ENCODE measurements at places on chromosomes 11 and 22. TPM values are rescaled to one million over a fixed set of nuclear protein-coding genes. Genes with fewer than 3 reads are reported as not detected.
A peak's percentile ranks its signal among the peaks of the same experiment; 100 is the strongest.

DNA sequence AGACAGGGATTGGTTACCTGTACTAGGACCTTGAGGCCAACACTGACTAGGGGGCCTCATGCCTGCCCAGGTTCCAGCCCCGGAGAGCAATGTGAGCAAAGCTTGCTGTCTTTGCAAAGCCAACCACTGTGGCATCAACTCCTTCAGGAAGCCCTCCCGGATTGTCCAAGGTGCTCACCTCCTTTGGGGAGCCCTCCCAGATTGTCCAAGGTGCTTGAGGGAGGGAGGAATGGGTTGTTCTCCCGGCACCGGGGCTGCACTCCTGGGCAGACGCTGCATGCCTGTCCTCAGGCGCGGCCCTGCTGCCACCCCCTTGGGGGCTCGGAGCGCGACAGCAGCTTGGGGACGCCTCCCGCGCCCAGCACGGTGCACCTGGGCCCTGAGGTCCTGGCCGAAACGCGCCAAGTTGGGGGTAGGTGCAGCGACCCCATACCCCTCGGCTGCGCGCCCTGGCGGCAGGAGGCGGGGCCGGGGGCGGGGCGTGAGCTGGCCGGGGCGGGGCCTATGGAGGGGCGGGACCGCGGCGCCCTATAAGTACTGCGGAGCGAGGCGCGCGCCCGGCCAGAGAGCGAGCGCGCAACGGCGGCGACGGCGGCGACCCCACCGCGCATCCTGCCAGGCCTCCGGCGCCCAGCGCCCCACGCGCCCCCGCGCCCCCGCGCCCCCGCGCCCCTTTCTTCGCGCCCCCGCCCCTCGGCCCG, at the start of gene CD81:
Gene CD81, plus strand, starts transcription at position 560 of the 701 bp plus-strand sequence. CDS start 240 bp downstream, outside the sequence.
- peak; percentile 79 for DNase-seq

DNA sequence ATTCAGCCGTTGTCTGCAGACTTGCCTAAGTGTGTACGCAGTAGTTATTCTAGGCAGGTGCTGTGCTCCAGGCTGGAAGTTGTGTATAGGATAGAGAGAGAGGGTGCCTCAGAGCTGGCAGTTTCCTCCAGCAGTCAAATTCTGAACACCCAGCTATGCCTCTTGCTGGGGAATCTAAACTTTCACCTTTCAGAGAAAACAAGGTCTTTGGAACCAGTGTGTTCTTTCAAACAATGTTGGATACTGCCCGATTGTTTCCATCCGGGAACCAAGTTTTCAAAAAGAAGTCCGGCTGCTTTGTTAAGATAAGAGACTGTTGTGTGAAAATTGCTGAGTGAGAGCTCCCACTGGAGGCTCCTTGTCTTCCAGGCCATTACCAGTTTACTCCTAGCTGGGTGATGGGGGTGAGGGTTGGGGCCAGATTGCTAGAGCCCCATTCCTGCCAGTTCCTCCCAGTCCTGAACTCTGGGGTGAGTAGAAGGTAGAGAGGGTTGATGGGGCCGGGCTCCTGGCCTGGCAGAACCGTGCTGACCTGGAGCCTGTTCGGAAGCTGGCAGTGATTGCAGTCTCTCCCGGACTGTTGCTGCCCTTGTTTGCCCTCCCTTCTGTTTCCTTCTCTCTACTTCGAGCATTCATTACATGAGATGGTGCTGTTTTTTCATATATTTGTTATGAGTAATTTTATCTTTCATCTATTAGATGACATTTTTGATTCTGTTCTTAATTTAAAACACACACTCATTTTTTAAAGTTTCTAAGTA, 150.2 kb downstream of the TEAD1 start:
- no peak for DNase-seq

DNA sequence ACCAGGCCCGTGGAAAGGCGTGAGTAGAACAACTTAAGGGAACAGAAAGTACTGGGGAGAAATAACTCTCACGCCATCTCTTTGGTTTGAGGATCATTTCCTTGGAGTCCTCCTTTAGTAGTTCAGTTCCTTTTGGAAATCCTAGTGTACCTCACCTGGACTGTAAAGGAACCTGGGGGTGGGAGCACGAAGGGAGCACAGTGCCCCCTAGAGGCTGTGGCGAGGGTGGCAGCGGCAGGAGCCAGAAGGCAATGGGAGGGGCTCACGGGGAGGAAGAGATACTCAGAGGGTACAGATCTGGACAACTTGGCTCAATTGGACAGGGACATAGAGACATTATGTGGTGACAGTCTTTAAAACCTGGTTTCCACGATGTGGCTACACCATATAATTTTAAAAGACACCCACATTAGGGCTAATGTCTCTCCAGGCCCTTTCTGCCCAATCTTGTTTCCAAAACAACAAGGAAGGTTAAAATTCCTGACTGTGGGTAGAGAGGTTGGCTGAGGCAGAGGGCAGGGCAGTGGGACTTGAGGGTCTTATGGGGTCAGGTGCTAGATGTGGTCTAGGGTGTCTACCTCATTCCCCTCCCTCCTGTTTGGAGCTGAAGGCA, 87.0 kb downstream of the CSNK2A3 start:
- peak; percentile 69 for DNase-seq

DNA sequence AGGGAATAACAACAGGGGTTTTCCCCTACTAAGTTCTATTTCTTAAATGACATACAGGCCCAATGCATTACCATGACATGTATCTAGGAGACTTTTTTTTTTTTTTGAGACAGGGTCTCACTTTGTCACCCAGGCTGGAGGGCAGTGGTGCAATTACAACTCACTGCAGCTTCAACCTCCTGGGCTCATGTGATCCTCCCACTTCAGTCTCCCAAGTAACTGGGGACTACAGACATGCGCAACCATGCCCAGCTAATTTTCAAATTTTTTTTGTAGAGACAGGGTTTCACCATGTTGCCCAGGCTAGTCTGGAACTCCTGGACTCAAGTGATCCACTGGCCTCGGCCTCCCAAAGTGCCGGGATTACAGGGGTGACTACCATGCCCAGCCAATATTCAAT, 7.5 kb downstream of the CPSF7 start:
- DNase-seq: no peak

OR4A16 gene
- total RNA-seq: not detected

RAG2 gene
- total RNA-seq: 0.15 TPM

DNA sequence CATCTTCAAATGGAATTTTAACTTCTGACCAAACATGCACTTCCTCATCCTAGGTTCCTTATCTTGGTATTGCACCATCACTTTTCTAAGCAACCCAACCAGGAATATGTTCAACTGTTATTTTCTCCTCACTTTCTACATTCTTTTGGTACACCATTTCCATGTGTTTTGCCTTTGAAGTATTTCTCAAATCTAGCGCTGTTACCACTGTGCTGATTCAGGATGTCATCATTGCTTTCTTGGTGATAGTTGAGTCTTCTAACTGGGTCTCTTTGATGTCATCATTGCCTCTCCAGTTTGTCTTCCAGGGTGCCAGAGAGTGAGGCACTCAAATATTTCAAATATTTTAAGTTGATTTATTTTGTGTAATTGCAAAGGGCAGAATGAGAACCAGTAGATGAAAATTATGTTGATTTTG, 47.5 kb downstream of the HORMAD2 start:
- DNase-seq: no peak

DNA sequence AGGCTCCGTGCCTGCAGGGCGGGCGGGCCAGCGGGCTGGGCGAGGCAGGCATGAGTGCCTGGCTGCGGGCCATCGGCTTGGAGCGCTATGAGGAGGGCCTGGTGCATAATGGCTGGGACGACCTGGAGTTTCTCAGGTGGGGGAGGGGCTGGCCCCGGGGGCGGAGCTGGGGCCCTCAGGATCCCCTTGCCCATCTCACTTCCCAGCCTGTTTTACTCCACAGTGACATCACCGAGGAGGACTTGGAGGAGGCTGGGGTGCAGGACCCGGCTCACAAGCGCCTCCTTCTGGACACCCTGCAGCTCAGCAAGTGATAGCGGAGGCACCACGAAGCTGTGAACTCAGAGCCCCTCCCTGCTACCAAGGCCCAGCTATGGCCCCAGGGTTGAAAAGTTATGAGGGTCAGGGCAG, 5.9 kb downstream of the PHOX2A start:
- peak; percentile 90 for DNase-seq

GRCh38 chr11:58900479-58901420, 38.5 kb upstream of the GLYATL1 start:
- peak; percentile 93 for DNase-seq

OR52E8 gene
- not detected for total RNA-seq

DNA sequence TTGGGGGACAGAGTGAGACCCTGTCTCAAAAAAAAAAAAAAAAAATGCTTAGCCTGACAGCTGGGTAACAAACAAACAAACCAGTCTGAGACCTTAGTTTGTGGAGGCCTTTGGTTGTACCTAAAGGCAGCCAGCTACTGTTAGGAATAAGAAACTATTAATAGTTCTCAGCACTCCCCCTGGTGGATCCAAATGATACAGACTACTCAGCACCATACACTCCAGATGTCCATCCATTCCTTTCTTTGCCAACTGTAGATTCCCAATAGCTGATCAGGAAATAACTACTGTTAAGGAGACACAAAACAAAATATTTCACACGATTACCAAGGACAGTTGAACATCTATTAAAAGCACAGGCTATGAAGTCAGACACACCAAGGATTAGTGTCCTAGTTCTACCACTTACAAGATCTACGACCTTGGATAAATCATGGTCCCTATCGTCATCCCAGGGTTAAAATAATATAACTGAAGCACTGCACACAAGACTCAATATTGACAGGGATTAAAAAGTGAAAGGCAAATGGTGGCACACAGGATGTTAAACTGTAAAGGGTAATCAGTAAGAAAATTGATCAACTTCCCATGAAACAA, 17.2 kb downstream of the CLDN25 start:
- DNase-seq: peak; percentile 71

GRCh38 chr11:10499452-10499851, 41.5 kb downstream of the RNF141 start:
- DNase-seq: no peak

SCGB1C1 gene
- total RNA-seq: not detected

CSNK2A3 gene
- total RNA-seq: 1.7 TPM

OR52E4 gene
- not detected for total RNA-seq

GRCh38 chr11:1087279-1087960, 12.7 kb downstream of the MUC2 start:
- DNase-seq: no peak

AIFM3 gene
- total RNA-seq: 4.3 TPM

DNA sequence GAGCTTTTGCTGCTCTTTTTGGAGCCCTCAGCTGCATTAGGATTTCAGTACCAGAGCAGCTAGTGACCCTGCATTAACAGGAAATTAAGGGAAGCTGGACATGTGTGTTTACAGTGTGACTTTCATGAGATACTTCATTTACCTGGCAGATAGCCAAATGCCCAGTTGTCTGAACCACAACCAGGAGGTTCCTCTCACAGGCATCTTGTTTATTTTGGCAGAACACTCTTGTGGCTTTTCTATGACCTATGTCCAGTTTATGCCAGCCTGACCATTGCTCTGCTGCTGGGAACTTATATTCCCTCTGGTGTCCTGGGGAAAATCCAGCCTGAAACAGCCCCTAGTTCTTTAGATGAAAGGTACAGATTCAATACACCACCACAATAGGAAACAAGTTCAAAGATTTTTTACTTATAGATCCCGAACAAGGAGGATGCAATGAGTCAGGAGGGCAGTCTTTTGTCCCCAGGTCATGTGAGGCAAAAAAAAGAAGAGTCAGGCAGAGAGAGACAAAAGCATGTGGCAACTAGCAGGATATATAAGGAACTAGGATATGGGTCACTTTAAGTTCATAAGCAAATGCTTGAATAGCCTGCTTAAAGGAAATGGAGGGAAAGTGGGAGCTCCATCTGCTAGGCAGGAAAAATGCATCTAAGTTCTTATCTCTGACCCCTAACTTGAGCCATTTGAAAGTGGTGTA, 379.3 kb downstream of the INSC start:
- no peak for DNase-seq

DNA sequence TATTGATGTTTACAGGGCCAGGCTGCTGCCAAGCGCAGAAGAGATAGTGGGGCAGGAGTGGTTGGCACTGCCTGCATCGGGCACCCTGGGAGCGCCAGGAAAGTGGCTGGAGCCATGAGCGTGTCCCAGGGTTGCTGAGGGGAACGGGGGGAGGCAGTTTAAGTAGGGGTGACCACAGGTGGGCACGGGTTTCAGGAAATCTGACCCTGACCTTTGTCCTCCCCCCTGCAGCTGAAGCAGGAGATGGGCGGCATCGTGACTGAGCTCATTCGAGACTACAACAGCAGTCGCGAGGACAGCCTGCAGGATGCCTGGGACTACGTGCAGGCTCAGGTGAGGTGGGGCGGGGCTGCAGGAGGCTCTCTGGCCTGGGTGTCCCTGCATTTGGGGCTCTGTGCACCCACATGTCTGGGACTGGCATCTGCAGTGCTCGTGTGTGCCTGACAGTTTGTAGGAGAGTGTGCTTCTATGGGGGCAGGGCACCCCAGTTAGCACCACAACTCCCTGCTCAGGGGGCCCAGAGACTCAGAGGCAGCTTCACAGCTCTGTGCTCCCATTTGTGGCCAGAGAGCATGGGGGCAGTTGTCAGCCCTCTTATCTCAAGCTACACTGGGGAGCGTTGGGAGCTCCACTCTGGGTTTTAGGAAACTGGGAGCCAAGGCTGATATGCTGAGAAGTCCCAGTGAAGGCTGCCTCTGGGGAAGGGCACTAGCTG, 49.7 kb downstream of the CD82 start:
- no peak for DNase-seq

DNA sequence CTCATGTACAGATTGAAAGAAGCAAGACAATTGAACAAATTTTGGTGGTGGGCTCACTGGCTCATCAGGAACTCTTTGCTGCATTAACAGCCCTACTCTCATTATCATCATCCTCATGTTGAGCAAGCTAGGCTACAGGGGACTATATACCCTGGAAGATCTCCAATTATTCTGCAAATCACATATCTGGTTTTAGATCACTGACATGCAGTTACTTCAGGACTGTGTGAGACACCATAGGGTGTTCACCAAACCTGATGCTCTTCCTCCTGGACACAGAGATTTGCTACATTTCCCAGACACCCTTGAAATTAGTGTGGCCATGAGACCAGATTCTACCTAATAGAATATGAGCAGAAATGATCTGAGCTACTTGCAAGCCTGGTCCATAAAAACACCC, 23.0 kb upstream of the ME3 start:
- DNase-seq: no peak

All from neural progenitor cell (in vitro differentiated cells).